ENCODE measurements at places on chromosomes 1 and 21. TPM values are rescaled to one million over a fixed set of nuclear protein-coding genes. Genes with fewer than 3 reads are reported as not detected.

DNA sequence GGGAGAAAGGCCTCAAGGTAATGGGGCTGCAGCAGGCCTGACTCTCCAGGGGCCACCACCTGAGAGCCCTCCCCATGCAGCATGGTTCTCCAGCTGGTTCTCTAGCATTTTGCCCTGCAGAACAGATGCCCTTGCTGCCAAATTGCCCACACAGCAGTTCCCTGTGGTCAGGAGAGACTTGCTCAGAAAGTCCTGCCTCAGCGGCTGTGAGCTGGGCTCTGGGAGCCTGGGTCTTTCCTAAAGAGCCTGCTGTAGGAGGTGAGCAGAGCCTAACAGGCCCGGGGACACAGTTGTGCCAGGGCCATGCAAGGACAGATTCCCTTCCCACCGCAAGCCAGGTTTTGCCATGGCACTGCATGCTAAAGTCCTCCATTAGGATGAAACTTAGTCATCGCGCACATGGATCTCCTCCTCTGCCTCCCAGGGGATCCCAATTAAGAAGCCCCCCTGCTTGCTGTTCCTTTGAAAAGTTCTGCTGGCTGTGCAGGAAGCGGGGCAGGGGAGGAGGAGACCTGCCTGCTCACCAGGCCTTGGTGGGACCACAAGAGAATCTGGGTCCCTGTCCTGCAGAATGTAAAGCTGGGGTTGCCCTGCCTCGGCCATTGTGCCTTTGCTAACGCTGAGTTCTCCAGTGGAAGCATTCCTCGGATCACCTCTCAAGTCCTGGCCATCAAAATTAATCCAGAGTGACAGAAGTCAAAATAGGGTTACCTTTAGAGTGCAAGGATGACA is 21.4 kb downstream of the TEX35 start:
- no peak for DNase-seq

DNA sequence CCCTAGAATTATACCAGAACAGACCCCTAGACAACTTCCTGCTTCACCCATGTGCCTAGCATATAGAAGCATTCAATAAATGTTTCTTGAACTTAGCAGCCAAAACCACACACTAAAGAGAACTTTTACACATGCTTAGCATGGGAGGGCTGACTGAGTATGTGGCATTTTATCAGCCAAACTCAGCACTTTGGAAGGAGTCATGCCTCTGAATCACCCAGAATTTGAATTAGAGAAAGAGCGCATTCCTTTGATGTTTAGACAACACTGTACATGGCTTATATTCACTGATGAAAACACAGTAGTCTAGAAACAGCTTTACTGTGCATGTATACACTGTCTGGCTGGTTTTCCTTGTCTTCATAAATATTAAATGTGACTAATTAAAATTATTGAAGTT is 26.1 kb downstream of the SPAG17 start:
- DNase-seq = peak; percentile 55

TDRD5 gene
- 0.59 TPM for total RNA-seq

DNA sequence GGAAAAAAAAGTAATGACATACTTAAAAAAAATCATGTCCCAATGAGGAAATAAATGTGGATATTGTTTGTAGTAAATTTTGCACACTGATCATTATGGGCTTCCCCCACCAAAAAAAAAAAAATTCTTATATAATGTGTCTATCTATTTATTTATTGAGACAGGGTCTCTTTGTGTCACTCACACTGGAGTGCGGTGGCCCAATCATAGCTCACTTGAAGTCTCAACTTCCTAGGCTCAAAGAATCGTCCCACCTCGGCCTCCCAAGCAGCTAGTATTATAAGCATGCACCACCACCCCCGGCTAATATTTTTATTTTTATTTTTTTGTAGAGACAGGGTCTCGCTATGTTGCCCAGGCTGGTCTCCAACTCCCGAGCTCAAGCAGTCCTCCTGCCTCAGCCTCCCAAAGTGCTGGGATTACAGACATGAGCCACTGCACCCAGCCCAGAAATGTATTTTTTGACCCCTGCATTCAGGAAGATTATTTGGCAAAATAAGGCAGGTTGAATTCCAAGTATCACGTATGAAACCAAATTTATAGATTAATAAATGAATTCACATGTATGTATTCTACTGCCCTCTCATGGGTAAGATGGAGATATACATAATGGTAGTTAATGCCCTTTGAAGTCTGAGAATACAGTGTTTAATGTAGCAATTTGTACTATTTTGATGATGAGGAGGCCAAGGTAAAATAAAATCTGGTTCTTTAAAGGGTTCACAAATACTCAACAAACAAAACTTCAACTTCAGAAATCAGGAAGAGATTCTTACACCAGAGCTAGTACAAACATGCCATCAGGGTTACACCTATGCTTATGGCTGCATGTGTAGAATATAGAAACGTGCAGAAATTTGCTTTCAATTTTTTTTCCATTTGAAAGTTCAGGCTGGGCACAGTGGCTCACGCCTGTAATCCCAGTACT is 1.4 kb upstream of the DENND2C start:
- DNase-seq = peak; percentile 3

DNA sequence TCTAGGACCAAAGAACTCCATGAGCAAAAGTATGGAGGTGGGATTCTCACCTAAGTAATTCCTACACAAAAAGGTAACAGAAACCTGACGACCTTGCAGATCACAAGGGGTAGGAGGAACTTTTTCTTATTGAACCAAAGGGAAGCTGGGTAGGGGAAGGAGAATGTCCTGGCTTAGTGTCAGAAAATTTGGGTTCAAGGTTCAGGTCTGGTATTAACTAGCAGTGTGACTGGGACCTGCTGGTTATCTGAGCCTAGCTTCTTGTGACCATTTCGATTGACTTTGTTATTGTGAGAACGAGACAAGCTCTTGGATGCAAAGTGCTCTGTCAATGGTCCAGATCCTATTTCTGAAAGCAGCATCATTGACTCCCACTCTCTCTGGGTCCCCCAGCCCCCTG is 5.0 kb upstream of the SNX27 start:
- DNase-seq = no peak

DNA sequence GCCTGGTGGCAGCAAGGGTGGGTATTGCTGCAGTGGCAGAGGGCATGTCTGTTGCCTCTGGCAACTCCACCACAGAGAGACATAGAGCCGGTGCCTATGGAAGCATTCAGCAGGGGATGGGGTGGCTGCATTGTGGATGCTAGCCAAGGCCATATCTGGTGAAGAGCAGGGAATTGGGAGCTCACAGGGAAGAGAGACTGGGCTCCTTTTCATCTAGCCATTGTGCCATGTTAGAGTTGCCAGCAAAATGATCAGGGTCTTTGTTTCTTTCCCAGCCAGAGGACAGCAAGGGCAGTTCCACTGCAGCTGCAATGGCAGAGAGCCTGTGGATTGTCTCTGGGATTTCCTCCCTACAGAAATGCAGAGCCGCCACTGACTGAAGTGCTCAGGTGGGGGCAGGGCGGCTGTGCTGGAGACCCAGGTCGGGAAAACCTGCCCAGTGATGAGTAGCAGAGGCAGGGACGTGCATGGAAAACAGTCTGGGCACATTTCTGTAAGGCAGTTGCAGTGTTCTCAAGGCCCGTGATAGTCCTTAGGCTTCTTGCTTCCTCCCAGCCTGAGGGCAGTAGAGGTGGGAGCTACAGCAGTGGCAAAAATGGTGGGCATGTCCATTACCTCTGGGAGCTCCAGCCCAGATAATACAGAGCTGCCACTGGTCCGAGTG is 40.2 kb upstream of the CYP4X1 start:
- DNase-seq = no peak

Data from skin of body (tissue), 3 donors.